Retina (tissue), 1 donor: ENCODE measurements at places on chromosomes 7 and 10.
A peak's percentile ranks its signal among the peaks of the same experiment; 100 is the strongest.

- no peak for DNase-seq
Observed at GRCh38 chr10:77505431-77506334, 131.9 kb downstream of the KCNMA1 start.

GRCh38 chr7:499853-500485, 19.7 kb downstream of the PDGFA start:
- DNase-seq: no peak

GRCh38 chr7:22549051-22549450, 49.1 kb upstream of the STEAP1B start:
- DNase-seq: no peak

DNA sequence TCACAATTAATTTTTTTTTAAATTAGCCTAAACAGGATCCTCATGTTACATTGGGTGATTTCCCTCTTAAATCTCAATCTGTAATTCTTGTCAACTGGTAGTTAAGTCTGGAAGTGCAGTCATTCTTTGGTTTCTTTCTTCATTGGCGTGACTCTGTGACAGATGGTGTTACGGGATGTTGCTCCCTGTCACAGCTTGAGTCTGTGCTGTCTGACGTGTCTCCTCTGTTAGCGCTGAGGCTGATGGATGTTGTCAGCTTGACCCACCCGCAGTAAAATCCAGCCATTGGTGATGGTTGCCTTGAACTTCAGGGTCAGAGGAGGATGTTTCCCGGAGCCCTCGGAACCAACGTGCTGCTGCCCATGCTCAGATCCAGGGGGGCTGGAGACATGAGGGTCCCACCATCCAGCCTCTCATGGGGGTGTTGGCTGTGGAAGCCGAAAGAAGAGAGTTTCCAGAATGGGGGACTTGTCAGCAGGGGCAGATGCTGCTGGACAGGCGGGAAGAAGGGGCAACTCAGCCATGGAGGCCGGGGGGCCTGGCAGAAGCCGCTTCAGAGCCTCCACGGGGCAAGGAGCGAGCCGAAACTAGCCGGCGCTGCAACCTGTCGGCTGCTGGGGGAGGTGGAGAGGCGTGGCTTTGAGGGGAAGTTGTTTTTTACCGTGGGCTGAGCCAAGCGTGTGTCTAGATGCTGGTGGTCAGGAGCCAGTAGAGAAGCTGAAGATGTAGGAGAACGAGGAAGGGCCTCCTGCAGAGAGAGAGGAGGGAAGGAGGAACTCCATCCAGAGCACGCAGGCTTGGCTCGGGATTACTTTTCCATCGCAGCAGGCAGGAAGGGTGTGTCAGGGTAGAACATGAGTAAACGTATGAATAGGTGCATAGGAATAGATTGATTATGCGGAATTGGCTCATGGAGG, 3.5 kb downstream of the SUN1 start:
- DNase-seq: peak; percentile 59

DNA sequence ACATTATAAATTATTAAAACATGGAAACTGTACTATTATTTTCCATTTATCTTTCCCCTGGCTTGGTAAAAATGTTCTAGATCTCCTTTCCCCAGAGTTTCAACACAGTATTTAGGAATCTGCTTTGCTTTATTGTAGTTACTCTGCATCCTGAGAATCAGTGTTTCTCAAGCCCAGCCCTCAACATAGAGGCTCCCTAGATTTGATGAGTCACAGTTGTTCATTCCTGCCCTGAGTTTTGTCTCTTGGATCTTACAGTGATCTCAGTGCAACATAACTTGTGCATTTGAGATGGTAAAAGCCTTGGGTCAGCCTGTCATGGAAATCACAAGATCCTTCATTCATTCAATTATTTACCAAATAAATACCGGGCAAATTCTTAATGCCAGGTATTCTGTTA, 63.0 kb downstream of the VAX1 start:
- no peak for DNase-seq

DNA sequence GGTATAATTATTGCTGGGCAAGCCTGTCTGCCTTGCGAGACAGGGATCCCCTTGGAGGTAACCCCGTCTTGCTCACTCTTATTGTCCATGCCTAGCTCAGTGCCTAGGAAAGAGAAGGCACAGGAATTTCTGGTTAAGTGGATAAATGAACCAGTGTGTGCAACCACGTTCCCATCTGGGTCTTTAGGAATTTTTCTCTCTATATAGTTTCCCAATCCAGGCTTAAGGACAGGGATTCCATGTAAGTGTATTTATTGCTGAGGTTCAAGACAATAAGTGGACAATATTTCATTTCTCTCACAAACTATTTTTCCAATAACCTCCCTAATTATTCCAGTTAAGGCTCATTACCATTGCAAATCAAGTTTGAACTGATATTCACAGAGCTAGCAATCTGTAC, 8.9 kb upstream of the ADAM12 start:
- no peak for DNase-seq

- no peak for DNase-seq
Observed at GRCh38 chr10:24394461-24395190, 185.7 kb downstream of the KIAA1217 start.

- DNase-seq: no peak
Observed at GRCh38 chr10:71216363-71216695, 4.0 kb downstream of the UNC5B start.
